ENCODE measurements at places on chromosomes 2 and 18.

- DNase-seq, result no peak
These were observed 73.7 kb downstream of the NCAPH start for GRCh38 chr2:96409081-96409819.

GRCh38 chr2:205929246-205929942 is 156.6 kb downstream of the INO80D start:
- no peak for DNase-seq

DNA sequence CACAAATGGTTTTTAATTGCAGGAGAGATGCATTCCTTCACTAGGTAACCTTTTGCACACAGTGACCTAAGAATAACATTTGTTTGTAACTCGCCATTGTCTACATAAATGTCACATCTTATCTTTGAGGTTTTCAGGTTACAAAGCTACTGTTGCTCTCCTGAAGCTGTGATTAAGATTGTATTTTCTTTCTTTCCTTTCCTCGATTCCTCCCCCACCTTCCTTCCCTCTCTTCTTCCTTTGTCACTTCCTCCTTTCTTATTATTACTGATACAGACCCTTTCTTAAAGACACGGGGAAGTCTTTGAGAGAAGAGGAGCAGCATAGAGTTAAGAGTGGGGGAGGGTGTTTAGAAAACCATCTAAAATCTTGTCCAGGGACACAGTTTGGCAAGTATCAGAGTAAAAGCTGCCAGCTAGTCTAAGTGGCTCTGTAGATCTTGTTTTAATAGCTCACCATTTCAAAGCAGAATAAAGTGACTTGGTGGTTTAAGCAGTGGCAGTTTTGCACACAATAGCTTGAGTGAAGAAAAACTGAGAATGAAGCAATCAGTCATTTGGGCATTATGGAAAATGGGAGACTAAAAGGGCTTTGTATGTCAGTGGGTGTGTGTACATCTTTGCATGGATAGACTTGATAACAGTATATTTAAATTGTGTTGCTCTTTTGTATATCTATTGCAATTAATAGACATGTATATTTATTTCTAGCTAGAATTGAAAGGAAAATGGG is 10.9 kb downstream of the CERS6 start:
- no peak for DNase-seq

DNA sequence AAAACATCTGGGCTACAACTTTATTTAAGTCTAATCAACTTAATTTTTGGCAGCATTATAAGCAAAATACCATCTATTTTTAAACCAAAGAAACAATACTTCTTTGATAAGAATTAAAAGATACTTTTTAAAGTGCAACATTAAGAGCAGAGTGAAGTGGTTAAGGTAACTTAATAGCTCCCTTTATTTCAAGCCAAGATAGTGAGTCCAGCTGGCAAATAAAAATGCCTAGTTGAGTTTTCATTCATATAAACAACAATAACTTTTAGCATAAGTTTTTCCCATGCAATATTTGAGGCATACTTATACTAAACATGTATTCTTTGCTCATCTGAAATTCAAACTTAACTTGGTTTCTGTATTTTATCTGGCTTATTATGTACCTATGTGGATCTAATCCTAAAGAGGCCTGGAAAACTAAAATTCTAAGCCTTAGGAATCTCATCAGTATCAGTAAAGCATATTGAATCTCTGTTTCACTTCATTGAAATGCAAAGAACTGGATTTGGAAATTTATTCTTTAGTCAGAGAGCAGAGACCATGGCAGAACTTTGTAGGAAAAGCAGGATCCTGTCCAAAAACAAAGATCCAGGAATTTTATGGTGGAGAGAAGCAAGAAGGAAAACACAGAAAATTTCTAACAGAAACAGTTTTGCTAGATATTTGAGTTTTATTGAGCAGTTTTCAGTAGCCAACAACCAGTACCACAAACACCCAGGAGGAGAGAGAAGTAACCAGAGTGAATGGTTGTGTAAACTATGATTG is 95.9 kb downstream of the COL3A1 start:
- no peak for DNase-seq

DNA sequence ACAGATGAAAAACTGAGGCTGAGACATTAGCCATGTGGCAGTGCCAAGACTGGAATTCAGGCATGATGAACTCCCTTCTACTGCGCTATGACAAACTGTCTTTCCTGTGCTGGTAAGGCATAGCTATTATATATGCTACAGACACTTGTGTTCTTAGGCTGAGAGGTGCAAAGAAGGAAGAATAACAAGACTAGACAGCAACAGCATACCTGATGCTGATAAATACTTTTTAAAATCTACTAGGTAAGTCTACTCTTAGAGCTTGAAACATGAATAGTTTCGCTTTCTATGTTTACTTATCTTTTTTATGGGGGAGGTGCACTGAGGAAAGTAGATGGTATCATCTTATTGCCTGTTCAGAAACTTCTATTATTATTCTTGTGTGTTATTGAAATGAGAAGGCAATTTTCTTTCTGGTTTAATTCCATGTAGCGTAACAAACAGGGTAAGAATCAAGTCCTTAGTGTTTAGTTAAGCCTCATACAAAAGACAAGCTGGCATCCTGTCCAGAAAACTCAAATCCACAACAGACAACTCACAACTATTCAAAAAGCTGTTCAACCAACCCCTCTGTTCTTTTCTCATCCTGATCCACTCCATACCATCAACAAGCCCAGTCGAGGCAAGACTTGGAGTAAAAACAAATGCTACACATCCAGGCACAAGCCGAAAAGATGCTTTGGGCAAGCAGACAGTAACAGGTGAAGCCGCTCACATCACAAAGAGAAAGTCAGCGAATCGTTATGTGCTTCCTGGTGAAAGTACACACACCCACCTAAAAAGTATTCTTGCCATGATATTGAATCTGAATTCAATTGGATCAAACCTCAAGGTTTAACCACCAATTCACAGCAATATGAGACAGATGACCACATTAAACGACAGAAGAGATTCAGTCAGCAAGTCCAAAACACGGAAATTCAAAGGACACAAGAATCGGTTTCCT is 1.5 kb downstream of the TTC32 start:
- peak; percentile 11 for DNase-seq

DNA sequence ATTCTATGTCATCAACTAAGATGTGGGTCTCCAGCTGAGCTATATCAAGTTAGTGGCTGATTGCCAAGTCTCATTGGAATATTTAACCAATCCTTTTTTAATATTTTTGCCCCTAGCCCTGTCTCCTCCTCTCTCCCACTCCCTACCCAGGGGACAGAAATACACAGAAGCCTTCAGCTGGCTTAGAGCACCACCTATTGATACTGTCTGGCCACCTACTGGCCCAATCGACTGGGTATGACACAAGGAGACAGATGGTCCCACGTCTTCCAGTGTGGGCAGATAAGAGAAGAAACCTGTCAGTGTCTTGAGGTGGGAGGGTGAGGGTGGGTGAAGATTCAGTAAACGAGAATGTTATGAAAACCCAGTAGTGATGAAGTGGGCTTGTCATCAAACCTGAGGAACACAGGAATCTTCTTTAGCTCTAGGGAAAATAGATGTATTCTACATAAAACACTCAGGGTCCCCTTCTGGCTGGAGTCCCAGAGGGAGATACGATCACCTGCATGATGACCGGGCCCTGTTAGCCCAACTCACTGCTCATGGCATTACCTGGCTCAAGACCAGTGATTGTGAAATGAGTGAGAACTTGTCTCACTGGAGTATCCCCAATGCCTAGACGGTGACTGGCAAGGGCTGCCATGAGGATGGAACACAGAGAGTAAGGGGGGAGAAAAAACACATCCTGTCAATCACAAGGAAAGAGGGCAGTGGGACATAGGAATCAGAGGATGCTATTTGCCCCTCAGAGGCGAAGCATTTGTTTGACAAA is 26.7 kb downstream of the POLR1A start:
- DNase-seq, result peak; percentile 31

- DNase-seq, result no peak
These were observed 29.8 kb downstream of the ARMC9 start for GRCh38 chr2:231228223-231228622.

DNA sequence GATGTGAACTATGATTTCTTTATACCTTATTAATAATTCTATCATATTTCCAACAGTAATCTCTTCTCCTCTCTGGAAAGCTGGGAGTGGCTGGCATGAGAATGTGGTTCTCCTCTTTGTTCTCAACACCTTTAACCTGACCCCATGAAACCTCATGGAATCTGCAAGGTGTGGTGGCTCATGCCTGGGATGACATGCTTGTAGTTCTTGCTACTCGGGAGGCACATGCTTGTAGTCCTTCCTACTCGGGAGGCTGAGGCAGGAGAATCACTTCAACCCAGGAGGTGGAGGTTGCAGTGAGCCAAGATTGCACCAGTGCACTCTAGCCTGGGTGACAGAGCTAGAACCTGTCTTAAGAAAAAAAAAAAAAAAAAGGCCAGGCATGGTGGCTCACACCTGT is 10.8 kb upstream of the CDCA7 start:
- DNase-seq, result no peak

- DNase-seq, result no peak
These were observed 251.5 kb upstream of the THUMPD2 start for GRCh38 chr2:40030456-40030975.

DNA sequence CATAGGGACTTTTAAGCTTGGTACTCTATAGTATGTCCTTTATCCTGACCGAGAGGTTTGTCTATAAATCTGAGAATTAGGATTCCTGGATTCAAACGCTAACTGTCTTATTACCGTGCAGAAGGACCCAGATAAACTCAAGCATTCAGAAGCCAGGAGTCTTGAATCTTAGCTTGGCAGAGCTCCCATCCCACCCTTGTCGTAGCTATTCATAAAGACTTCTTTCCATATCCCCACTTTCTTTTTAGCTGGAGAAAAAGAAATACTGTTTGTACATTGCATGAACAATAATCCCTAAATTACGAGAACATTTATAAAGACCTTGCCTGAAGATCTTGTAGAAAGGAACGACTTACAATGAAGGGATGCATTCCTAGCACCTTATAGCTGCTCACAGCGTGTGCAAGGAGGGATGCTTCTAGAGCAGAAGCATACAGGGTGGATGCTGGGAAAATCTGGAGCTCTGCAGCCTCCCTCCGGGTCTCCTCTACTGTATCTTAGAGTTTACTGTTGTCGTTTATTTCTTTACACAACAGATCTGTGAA is 13.6 kb downstream of the EFR3B start:
- no peak for DNase-seq

DNA sequence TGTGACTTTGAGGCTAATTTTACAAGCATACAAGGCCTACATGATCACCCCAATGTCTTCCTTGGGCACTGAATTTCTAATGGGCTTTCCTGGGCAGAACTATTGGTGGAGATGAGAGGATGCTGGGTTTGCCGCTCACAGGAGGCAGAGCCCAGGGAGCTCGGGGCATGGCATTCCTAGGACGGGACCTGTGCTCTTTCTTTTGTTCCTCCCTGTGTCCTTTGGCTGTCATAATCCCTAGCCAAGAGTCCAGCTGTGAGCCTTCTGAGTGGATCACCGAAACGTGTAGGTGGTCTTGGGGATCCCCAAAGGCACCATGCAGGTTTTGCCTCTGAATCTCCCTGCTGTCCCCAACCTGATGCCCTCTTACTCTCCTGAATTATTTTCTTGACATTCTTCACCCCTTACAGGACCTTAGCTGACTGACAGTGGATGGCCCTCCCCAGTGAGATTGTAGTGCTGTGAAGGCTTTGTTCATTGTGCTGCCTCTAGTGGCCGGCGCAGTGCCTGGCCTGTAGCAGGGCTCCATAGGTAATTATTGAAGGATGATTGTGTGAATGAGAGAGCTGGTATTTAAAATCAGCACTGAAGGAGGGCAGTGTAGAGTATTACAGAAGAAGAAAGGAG is 221.9 kb downstream of the ZNF407 start:
- DNase-seq, result peak; percentile 29

DNA sequence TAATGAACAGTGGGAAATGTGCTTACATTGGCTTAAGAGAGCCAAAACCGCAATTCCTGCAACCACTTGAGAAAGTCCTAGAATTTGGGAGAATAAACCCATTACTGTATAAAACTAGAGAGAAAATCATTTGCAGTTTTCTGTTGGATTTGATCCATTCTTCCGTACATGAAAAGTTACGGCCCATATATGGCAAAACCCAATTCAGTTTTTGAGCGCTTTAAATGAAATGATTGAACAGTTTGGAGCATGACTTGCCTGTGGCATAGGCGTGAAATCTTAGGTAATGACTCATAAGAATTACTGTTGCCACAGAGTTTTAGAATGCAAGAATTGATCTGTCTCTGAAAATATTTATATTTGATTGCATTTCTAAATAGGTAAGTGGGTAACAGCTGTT is 52.0 kb downstream of the PHLPP1 start:
- DNase-seq, result no peak

DNA sequence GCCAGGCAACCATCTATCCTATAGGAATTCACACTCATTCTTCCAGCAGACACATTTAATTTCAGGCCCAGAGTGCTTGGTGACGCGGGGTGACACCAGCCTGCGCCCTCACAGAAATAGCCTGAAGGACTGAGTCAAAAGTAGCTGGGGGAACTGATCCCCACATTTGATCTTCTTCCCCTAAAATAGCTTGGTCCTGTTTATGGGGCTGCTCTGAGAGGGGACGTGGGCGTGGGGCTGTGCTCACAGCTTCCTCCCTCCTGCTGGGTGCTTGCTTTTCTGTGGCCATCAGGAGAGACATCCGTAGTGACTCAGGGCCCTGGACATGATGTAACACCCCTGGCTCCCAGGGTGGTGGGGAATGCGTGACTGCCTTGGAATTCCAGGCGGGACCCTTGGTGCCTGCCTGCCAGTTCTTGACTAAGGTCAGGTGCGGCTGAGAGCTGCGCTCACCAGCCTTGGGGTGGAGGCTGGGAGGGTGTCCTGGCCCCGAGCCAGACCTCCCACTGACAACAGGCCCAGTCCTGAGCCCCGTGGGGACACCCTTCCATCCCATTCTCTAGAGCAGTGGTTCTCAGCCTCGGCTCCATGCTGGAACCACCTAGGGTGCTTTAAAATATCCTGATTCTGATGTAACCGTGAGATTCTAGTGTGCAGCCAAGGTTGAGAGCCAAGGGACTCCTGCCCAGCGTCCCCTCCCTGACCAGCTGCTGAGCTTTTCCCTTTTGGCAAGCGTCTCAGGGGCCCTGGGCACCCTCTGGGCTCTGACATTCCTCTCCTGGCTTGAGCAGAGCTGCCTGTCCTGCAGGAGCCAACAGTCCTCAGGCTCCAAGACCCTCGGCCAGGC is 47.4 kb upstream of the SMAD7 start:
- peak; percentile 72 for DNase-seq

DNA sequence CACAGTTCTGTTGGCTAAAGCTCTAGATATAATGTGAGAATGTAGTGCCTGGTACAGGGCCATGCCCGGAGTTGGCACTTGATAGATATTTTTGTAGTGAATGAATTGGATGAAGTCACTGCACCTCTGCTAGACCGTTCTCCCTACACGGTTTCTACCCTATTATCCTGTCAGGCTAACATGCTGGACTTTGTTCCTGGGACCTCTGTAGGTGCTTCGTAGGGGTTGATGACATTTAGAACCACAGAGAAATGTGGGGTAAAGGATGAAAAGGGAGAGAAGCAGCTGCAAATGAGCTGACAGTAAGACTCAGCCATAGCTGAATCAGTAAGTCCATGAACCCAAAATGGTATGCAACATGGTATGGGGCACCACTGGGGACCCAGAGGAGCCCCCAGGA is 4.1 kb upstream of the FBLN7 start:
- DNase-seq, result no peak

- DNase-seq, result no peak
These were observed 4.8 kb upstream of the IMPA2 start for GRCh38 chr18:11976315-11977152.

GRCh38 chr2:231347638-231348037 is 47.9 kb upstream of the B3GNT7 start:
- no peak for DNase-seq

All from SK-N-SH (cell line).